Occipital lobe (tissue), 3 donors: ENCODE measurements at places on chromosomes 7 and 10.

- DNase-seq = peak; percentile 41
Observed at GRCh38 chr10:119608316-119609155, 11.8 kb upstream of the TIAL1 start.

DNA sequence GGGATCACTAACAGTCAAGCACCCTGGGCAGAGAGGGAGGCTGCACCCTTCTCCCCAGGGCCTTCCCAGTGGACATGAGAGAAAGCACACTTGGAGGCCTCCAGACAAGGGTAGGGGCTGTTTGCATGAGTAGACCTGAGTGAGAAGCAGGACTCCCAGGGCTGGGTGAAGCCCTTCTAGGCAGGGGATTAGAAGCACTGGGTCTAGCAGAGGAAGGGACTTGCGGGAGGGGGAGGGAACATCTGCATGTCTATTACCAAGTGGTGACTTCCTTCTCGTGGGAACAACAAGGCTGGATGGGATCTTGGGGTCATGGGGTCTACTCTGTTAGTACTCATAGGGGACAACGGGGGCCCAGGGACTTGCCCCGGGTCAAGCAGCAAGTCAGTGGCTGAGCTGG, 67.8 kb downstream of the EMX2 start:
- DNase-seq = no peak

DNA sequence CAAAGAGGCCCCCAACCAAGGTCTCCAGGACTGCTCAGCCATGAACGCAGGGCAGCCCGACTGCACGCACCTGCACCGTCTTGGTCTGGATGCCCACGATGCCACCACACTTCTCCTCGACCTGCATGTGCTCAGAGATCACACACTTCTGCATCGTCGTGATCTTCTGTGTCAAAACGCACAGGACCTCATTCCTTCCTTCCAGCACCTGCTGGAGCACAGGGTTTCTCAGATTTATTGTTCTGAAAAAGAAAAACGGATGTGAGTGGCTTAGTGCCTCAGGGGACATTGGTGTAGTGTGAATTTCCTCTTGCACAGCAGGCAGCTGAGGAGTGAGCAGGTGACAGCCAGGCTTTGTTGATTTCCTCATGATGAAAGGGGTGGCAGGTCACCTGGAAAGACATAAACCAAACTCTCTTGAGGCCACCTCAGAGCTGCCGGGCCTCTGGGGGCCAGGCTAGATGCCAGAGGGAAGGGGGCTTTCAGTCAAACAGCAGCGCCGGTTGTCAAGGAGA, 38.2 kb downstream of the GSDME start:
- no peak for DNase-seq

DNA sequence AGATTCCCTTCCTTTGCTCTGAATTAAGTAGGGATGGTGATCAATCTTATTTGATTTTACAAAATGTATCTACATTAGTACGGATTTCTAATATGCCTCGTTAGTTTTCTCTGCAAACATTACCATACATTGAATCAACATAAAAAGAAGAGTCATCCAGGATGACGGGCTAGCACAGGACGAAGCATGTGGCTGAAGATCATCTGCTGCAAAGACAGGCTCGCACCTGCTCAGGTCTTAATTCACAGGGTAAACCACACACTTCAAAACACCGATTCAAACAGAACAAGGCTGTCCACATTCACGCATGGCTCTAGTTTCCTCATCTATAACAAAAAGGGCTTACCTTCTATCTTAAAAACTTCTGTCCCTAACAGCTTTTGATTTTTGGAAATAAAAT, 323.0 kb downstream of the PARD3 start:
- no peak for DNase-seq

GRCh38 chr10:61153771-61154170, 209.8 kb upstream of the RHOBTB1 start:
- no peak for DNase-seq

DNA sequence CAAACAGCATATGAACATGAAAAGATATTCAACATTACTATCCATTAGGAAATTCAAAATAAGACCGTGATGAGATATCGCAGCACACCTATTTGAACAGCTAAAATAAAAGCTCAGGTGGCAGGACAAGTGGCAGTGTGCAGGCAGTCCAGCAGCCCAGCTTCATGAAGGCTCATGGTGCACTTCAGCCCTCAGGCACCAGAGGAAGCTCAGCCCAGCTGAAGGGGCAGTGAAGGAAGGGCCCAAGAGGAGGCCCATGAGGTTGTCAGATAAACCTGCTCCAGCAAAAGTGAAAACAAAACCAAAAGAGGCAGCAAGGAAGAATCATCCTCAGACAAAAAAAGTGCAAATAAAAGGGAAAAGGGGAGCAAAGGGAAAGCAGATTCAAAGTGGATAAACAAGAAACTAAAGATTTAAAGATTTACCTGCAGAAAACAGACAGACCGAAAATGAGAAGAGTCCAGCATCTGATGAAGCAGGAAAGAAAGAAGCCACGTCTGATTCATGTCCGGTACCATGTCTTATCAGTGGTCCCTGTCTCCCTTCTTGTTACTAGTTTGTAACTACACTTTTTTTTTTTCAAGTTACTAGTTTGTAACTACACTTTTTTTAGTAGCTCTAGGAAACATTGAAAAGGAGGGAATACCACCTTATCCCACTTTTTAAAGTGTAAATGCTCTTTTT, 15.0 kb upstream of the FAM24B start:
- DNase-seq = no peak

DNA sequence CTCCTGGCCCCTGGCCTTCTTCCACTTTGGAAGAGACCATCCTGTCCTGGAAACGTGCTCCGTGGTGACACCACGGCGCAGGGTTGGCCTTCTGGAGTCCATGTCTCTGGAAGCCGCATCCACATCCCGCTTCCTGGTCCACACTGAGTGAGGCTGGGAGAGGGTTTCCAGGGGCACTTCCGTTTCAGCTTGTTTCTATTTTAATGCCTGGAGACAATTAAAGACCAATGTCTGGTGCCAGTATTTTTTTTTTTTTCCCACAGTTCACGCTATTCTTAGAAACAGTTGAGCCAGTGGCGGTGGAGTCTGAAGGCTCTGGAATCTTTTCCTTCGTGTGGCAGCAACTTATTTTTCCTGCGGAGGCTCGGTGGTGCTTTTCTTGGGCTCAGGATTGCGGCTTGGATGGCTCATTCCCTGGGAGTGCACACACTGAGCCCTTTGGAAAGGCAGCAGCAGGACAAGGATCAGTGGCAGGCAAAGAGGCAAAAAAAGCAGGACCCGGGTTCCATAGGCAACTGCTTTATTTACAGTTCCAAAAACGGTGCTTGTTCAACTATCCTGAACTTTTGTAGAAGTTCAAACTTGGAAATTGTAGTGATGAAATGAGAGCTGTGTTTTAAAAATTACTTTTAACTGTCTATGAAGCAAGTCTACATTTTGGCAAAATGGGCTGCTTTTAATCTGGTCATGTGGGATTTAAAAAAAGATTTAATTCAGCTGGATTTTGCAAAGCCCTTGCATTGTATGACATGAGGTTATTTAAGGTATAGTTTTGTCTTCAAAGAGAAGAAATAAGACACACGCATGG, 202.8 kb downstream of the BAMBI start:
- DNase-seq = no peak

DNA sequence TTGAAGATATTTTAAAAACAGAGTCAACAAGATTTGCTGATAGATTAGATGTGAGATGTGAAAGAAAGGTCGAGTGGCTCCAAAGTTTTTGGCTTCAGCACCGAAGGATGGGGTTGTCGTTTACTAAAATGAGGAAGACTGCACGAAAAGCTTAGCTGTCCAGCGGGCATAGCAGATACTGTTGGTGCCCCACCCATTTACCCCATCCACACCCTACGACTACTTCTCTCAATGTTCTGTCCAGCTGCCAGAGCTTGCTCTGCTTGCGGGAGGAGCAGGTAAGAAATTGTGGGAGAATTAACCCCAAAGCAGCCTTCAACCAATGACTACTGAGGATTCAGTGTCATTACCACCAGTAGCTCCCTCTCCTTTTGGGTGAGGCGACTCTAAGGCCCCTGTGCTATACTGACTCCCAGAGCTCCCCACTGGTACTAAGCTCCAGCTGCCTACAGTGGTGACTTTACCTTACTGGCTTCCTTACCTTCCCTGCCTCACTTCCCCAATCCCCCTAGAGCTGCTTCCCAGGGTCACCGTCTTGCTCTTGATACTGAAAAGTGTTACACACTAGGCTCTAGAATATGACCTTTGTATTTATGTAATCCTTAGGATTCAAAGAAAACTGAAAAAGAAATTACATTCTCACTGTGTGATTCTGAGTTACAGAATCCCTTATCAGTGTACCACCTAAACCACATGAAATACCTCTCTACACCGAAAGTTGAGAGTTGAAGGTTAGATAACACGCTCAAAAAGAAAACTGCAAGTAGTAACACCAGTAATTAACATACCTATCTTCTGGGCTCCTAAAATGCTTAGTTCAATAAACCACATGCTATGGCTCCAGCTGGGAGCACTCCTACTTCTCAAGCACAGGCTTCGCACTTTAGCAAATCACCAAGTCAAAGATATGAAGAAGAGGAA, 22.3 kb downstream of the CACUL1 start:
- DNase-seq = no peak

GRCh38 chr7:503575-504111, 16.0 kb downstream of the PDGFA start:
- no peak for DNase-seq

GRCh38 chr7:21086688-21087087, 300.0 kb upstream of the SP8 start:
- no peak for DNase-seq

GRCh38 chr10:122263971-122264370, 7.1 kb upstream of the BTBD16 start:
- no peak for DNase-seq

DNA sequence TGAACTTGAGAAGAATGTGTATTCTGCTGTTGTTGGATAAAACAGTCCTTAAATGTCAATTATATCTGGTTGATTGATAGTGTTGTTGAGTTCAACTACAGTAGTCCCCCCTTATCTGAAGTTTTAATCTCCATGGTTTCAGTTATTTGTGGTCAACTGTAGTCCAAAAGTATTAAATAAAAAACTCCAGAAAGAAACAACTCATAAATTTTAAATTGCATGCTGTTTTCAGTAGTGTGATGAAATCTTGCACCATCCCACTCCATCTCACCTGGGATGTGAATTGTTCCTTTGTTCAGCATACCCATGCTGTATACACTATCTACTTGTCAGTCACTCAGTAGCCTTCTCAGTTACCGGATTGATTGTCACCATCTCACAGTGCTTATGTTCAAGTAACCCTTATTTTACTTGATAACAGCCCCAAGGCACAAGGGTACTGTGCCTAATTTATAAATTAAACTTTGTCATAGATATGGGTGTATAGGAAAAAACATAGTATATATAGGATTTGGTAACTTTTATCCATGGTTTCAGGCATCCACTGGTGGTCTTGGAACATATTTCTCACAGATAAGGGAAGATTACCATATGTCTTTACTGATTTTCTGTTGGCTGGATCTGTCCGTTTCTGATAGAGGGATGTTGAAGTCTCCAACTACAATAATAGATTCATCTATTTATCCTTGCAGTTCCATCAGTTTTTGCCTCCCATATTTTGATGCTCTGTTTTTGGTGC, 57.1 kb downstream of the AOAH start:
- DNase-seq = no peak

DNA sequence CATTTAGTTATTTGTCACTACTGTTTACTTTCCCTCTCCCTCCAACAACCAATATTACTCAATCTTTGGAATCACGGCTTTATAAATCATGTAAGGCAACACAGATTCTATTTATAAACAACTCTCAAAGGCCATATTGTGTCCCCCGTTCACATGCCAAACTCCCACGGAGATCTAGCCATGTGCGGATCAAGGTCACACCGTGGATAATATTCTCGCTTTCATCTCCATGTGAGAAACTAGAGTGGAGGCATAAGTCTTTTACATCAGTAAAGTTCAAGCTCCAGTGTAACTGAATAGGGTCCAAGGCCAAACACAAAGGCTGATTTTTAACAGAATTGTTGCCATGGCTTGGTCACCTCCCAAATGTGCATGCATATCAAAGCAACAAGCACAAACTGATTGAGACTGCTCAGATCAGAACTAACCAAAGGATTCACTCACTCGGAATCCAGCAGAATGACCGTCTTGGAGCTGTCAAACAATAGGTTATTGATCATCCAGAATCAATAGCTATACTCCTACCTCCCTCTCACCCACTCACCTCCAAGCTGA, 569.5 kb upstream of the LRRN3 start:
- DNase-seq = no peak

DNA sequence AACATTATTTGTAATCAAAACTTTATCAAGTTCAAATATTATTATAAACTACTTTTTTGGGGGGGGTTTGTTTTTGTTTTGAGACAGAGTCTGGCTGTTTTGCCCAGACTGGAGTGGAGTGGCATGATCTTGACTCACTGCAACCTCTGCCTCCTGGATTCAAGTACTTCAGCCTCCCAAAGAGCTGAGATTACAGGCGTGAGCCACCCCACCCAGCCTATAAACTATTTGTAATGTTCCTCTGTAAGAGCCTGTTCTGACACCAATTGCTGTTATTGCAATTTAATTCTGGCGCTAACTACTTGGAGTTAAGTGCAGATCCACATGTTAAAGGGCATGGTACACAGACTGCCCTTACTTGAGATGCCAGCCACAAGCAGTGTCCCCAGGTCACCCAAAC, 478.1 kb upstream of the NRP1 start:
- no peak for DNase-seq

- DNase-seq = no peak
Observed at GRCh38 chr7:85489498-85489897, 302.6 kb upstream of the SEMA3D start.

DNA sequence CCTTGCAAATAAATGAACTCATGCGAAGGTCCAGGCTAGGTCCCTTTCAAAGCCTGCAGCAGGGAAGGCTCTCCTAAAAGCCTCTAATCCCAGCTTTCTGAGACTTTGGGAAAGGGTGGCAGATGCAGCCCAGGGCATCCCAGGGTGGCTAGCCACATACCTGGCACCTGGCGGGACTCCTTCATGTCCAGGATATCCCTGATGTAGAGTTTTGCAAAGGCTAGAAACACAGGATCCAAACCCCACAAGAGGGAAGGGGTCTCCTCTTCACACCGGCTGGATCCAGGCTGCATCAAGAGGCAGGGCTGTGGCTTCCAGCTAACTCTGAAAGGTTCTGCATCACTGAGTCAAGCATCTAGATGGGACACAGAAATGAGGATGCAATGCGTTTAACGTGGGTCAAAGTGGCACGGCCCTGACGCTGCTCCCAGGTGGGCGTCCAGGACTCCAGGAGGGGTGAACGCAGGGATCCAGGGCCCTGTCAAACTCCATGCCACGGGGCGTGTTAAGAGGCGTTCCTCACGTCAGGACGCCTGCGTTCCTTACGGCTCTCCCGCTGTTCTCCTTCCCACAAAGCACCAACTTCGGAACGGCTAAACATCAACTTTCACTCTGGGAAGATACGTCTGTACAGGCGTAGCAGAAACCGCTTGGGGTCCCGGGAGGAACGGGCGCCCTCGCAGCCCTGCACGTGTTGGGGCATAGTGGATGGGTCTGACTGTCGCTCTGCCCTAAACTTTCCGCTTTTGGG, 507 bp downstream of the STN1 start:
- DNase-seq = peak; percentile 57
